A549 treated with CpdA at 1 μM for 4 hours (cell line): ENCODE measurements at places on chromosomes 11 and 22. TPM values are rescaled to one million over a fixed set of nuclear protein-coding genes. Genes with fewer than 3 reads are reported as not detected.

The OR2AT4 gene
- 0.02 TPM in 1 of 5 replicates, not detected in the others for total RNA-seq

The GNAZ gene
- 2.1 to 2.8 TPM (median 2.6 TPM) in 5 replicates for total RNA-seq

The FREY1 gene
- total RNA-seq = 0.37 to 0.59 TPM (median 0.48 TPM) in 4 of 5 replicates, not detected in the other

The KLHL35 gene
- total RNA-seq = 0.64 to 1.4 TPM (median 1.1 TPM) in 5 replicates

The COMMD9 gene
- 34.8 to 56.7 TPM (median 54.1 TPM) in 5 replicates for total RNA-seq

The ANGPTL5 gene
- total RNA-seq = not detected in 5 replicates

The CCDC87 gene
- total RNA-seq = 0.51 to 0.89 TPM (median 0.69 TPM) in 5 replicates

The SESN3 gene
- 0.08 to 0.34 TPM (median 0.13 TPM) in 5 replicates for total RNA-seq

The CEND1 gene
- 1.6 to 1.8 TPM (median 1.7 TPM) in 5 replicates for total RNA-seq

The CTNND1 gene
- total RNA-seq = 56.8 to 69.6 TPM (median 66.6 TPM) in 5 replicates

The TMA7B gene
- not detected in 5 replicates for total RNA-seq

The KCNK4 gene
- total RNA-seq = 0.07 to 0.24 TPM in 2 of 5 replicates, not detected in the others

The SAA4 gene
- total RNA-seq = not detected in 5 replicates

The TCIRG1 gene
- total RNA-seq = 97.2 to 180 TPM (median 125 TPM) in 5 replicates
